Bronchus fibroblast of lung (primary cell): ENCODE measurements at places on chromosomes 12 and 14. TPM values are rescaled to one million over a fixed set of nuclear protein-coding genes. Genes with fewer than 3 reads are reported as not detected.

The MYG1 gene
- total RNA-seq, result 73.4 and 73.5 TPM in 2 replicates

The HNF1A gene
- total RNA-seq, result not detected in 2 replicates

The NRXN3 gene
- 0.15 and 0.17 TPM in 2 replicates for total RNA-seq

The ACOT6 gene
- total RNA-seq, result not detected in 2 replicates

The SERPINA3 gene
- 1.8 and 2.1 TPM in 2 replicates for total RNA-seq

The NR4A1 gene
- total RNA-seq, result 1.0 and 2.2 TPM in 2 replicates

The WNT1 gene
- total RNA-seq, result not detected in 2 replicates

The KRT71 gene
- not detected in 2 replicates for total RNA-seq

The VRTN gene
- total RNA-seq, result not detected in 2 replicates

The CBLN3 gene
- total RNA-seq, result 0.34 and 0.74 TPM in 2 replicates

The PMCH gene
- total RNA-seq, result not detected in 2 replicates

The A2ML1 gene
- total RNA-seq, result not detected in 2 replicates

The GARIN6 gene
- not detected in 2 replicates for total RNA-seq

The AHNAK2 gene
- total RNA-seq, result 10.6 and 10.9 TPM in 2 replicates

The DDN gene
- not detected in 2 replicates for total RNA-seq

The AQP6 gene
- total RNA-seq, result not detected in 2 replicates

The SERPINA10 gene
- total RNA-seq, result not detected in 2 replicates

The MYH6 gene
- total RNA-seq, result not detected in 2 replicates

The BCAT1 gene
- total RNA-seq, result 100 and 110 TPM in 2 replicates

The SLC6A12 gene
- total RNA-seq, result not detected in 2 replicates

The MYO1A gene
- not detected in 2 replicates for total RNA-seq

The EID3 gene
- total RNA-seq, result 1.8 and 2.1 TPM in 2 replicates

The CHGA gene
- not detected in 2 replicates for total RNA-seq

The MDP1 gene
- total RNA-seq, result 18.2 and 19.6 TPM in 2 replicates

The AKAP6 gene
- total RNA-seq, result 0.15 and 0.17 TPM in 2 replicates

The KCNMB4 gene
- total RNA-seq, result 0.45 and 0.50 TPM in 2 replicates

The BEGAIN gene
- 1.0 and 1.3 TPM in 2 replicates for total RNA-seq

The ARHGDIB gene
- total RNA-seq, result 3.7 TPM in 2 replicates

The TMEM253 gene
- not detected in 2 replicates for total RNA-seq

The ZNF84 gene
- 6.4 and 8.4 TPM in 2 replicates for total RNA-seq

The MYF5 gene
- not detected in 2 replicates for total RNA-seq

The NEUROD4 gene
- not detected in 2 replicates for total RNA-seq

The OR6C76 gene
- not detected in 2 replicates for total RNA-seq

The KERA gene
- not detected in 2 replicates for total RNA-seq

The TAS2R7 gene
- not detected in 2 replicates for total RNA-seq
